ENCODE measurements at places on chromosomes 12 and 14. TPM values are rescaled to one million over a fixed set of nuclear protein-coding genes. Genes with fewer than 3 reads are reported as not detected.

- DNase-seq, result no peak
Observed at GRCh38 chr12:85147331-85147730, 111.2 kb downstream of the LRRIQ1 start.

- DNase-seq, result no peak
Observed at GRCh38 chr14:103597623-103598377, 31.2 kb upstream of the KLC1 start.

DNA sequence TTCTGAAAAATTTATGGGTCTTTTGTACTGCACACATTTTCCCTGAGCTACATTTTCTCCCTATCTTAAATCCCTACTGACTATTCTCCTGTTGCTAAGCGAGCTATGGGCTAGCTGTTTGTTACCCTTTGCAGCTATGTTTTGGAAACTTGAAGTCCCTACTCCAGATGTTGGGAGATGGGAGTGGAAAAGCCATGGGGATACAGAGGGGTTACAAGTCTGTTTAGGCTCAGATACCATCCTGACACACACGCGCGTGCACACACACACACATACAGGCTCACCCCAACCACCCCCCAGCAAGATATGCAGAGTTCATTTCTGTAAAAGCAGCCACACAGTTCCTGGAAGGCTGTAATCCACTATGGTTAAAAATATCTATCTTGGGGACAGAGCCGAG lies 15.8 kb downstream of the ATP5MC2 start:
- DNase-seq, result no peak

DNA sequence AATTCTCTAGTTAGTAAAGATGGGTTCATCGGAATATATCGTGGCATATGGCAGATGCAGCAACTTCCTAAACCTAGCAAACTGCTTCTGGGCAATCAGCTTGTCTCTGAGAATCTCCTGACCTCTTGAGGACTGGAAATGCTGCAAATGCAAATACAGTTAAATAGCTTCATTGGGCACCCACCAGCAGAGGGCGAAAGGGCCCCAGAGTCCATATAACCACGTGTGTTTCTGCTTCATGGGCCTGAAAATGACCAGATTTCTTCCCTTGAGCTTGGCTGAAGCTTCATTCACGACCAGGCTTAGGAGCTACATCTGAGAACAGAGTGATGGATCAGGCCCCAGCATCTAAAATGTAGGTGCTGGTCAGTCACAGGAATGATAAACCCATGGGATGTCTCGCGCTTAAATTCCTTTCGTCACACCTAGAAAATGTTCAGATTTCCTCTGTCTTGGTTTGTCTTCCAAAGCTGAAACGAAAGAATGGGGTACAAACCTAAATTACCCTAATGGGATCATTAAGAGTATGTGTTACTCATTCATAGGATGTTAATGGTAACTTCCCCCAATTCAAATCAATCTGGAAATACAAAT lies 1482.5 kb upstream of the TMEM132C start:
- DNase-seq, result peak; percentile 33

DNA sequence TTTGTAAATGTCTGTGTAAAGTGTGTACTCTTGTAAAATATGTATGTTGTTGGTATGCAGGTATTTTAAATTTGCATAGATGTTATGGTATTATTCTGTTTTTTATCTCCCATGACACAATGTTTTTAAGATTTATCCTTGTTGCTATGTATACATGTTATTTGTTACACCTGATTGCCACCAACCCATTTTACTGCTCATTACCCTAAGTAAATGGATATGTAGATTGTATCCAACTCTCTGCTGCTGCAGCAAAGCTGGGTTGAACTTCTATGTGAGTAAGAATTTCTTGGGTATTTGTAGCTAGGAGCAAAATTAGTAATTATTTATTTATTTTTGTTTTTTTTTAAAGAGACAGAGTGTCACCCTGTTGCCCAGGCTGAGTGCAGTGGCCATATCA lies 6.2 kb downstream of the APAF1 start:
- DNase-seq, result no peak

GRCh38 chr12:51549637-51550036 lies 41.4 kb upstream of the SCN8A start:
- DNase-seq, result no peak

- DNase-seq, result peak; percentile 56
Observed at GRCh38 chr12:75862692-75863471, 168.7 kb downstream of the PHLDA1 start.

DNA sequence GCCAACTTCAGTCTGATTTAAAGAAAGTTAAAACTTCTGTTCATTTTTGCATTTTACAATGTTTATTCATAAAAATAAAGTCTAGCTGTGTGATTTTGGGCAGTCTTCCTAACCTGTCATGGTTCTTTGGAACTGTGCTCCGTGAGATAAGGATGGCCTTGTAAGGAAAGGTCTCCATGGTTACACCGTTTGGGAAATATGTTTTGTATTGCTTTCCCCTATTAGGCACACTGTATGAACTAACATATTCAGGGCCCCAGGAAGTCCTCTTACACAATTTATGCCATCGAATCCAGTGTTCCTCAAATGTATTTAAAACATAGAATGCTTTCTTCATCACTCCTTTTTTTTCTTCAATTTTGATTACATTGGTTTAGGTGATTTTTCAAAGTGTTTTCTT lies 54.5 kb downstream of the APAF1 start:
- DNase-seq, result no peak

- DNase-seq, result no peak
Observed at GRCh38 chr12:867905-868304, 81.6 kb downstream of the RAD52 start.

GRCh38 chr12:47903151-47903611 lies 1.6 kb downstream of the VDR start:
- DNase-seq, result no peak

DNA sequence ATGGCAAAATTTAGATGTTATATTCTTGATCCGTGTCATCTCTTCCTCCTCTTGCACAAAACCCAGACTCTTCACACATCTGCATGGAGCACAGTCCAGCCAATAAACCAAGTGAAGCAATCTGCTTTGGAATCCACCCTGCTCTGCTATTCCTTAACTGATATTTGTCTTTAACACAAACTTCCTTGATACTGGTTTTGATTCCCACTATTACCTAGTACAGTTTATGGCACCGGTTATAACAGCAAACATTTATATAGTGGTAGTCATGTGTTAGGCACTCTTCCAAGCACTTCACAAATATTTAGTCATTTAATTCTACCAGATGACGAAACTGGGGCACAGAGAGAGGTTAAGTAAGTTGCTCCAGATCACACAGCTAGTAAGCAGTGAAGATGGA lies 12.5 kb downstream of the STYK1 start:
- no peak for DNase-seq

DNA sequence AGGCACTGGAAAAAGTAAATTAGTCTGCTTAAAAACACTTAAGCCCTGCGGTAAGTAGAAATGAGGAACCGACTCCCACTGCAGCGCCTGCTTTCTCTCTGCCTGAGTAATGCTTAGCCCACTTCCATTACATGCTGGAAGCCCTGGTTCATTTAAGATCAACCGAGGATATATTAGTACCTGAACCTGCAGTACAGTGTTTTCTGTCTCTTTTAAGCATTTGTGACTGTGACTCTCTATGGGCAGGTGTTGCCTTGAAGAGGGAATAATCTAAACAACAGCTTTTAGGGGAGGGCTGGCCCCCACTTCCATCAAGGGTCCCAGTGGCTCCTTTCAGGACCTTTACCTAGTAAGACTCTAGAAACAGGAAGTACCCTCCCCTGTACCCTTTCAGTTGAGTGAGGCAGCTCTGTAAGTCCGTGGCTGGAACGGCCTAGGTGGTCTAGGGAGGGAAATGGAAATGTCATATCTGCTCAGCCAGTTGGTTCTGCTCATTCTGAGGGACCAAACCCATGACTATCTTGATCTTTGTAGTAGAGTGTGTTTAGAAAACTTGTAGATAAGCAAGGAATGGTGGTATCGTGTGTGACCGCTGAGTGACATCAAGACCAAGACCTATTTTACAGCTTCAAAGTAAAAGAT lies 56.2 kb downstream of the FNTB start:
- no peak for DNase-seq

- DNase-seq, result no peak
Observed at GRCh38 chr12:71546322-71546861, 106.8 kb downstream of the LGR5 start.

DNA sequence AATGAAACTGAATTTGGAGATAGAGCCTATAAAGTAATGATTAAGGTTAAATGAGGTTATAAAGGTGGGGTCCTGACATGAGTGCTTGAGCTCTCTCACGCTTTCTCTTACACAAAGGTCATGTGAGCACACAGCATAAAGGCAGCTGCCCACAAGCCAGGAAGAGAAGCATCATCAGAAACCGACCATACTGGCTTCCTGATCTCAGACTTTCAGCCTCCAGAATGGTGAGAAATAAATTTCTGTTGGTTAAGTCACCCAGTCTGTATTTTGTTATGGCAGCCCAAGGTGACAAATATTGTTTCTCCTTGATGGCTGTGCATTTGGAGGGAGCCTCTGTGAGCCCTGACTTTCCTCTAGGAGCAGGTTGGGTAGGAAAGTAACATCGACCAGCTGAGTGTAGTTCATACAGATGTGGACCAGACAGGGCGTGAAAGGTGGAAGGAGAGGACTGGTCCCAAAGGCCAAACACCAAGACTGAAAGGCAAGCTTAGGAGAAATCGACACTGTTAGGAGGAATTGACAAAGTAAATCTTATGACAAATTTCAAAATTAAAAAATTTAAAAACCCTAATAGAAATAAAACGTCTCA lies 97.6 kb upstream of the SLC38A2 start:
- no peak for DNase-seq

DNA sequence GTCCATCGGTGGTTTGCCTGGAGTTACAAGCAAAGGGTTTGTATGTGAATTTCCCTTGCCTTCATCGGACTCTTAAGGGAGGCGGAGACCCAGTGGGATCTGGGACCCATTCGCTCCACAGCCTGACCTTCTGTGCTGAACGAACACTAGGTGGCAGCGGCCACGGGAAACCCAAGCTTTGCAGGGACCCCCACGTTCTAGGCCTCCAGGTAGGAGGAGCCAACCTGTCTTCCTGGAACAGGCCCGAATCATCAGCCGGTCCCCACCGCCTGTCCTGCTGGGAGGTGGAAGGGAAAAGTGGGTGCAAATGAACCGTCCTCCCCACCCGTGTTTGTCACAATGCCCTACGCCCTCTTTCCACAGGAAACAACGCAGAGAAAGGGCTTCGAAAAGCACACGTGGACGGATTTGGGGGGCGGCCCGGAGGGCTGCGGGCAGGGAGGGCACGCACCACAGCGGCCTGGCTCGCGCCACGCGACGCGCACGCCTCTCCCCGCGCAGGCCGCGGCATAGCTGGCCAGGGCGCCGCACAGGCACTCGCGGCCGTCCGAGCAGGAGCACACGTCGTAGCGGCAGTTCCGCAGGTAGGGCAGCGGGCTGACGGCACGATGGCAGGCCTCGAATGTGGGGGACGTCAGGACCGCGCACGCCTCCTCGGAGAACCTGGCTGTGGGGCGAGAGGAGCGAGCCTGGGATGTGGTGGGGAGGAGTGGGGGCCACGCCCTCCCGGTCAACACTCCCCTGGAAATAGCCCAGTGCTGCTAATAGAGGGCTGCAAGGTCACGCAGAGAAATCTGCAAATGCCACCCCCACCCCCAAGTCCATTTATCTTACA lies 67.8 kb downstream of the VWF start:
- DNase-seq, result no peak

DNA sequence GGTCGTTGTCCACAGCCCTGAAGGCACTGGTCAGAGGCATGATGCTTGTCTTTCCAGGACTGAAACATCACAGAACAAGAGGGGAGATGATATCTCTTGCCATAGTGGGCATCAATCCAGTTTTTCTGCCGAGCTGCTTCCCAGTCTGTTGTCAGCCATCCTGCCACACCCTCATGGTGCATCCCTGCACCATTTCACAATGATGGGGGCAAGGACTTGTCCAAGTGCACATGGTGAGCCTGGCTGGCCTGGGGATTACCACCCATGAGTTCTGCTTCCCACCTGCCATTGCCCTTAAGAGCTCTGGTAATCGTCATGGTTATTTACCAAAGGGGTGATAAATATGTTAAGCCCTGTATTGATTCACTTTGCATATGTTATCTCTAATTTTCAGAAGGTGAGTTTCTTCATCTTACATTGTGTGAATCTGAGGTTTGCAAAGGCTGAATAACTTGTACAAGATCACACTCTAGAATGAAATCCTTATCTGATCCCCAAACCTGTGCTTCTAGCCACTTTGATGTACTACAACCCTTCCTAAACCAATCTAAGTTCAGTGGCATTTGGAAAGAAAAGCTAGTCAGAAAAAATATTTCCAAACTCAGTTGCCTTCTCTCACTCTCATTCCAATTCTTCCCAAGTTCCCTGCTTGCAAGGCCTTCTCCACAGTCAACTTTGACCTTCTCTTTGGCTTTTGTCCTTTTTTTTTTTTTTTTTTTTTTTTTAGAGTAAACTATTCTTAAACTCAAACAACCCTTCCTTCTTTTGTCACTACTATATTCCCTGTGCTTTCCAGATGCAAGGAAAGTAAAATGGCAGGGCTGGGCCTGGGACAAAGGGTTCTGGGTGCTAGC lies 2.3 kb downstream of the AVIL start:
- DNase-seq, result no peak

GRCh38 chr12:104012331-104012730 lies 37.7 kb downstream of the GLT8D2 start:
- no peak for DNase-seq

GRCh38 chr12:48779869-48780268 lies 9.0 kb downstream of the ADCY6 start:
- DNase-seq, result no peak

DNA sequence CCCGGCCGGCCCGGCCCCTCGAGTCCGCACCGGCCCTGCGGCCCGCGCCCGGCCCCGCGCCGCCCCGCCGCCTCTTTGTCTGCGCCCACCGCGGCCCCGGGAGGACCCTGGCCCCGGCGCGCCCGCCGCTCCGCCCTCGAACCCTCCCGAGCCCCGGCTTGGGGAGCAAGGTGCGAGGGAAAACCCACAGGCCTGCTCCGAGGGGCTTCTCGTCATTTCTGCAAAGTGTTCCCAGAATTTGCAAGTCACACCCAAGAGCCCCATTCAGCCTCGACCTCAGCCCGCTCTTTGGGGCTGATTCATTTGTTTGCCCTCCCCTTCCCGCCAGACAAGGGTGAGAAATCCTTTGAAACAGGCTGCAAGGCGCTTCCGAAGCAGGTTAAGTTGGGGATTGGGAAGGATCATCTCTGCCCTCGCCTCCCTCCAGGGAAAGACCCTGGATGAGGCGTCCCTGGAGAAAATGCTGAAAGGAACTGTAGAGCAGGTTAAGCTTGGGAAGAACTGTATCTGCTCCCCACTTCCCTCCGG lies 325 bp upstream of the CLIP1 start:
- DNase-seq, result peak; percentile 68

DNA sequence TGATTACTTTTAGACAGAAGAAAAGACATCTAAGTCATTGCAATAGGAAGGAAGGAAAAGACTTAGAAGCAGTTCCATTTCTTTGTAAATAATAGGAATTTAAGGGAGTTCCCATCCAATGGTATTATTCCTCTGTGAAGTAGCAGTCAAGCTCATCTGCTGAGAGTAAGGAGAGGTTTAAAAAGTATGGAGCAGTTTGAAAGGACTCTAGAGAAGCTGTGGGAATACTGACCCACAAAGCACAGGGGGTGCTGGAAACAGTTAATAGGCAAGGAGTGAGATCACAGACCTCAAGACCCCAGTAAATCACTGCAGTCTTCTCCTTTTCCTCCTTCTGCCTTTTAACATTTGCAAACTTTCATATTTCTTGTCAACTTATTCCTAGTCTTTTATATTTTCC lies 428.5 kb downstream of the ADAMTS20 start:
- no peak for DNase-seq

Gene SLC7A8
- 1.1 TPM for total RNA-seq

Gene PRR4
- total RNA-seq, result 2.2 TPM

Gene KRT3
- not detected for total RNA-seq

Gene MAX
- 50.1 TPM for total RNA-seq

Gene USP5
- 33.5 TPM for total RNA-seq

Gene SLC10A1
- total RNA-seq, result 0.17 TPM

Gene ZNF219
- total RNA-seq, result 23.5 TPM

Gene HCFC2
- 5.3 TPM for total RNA-seq
